ENCODE measurements at places on chromosomes 7 and 10.

DNA sequence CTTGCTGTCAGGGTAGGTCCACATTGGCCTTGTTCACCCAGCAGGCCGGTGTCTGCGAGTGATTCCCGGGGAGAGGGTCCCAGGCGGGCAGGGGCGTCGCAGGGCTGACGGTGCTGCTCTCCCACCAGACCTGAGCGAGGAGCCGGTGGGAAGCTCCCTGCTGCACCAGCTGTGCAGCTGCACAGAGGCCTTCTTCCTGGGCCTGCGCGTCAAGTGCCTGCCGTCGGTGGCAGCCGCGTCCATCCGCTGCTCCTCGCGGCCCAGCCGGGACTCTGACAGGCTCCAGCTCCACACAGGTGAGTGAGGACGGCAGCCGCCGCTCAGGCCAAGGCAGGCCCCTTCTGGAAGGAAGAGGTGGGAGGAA, 14.6 kb downstream of the AMZ1 start:
- DNase-seq, result no peak

GRCh38 chr7:52243685-52244084, 791.7 kb upstream of the POM121L12 start:
- no peak for DNase-seq

GRCh38 chr7:35379481-35379880, 125.6 kb upstream of the TBX20 start:
- DNase-seq, result no peak

- no peak for DNase-seq
These were observed 60.3 kb upstream of the STK17A start for GRCh38 chr7:43522406-43523156.

DNA sequence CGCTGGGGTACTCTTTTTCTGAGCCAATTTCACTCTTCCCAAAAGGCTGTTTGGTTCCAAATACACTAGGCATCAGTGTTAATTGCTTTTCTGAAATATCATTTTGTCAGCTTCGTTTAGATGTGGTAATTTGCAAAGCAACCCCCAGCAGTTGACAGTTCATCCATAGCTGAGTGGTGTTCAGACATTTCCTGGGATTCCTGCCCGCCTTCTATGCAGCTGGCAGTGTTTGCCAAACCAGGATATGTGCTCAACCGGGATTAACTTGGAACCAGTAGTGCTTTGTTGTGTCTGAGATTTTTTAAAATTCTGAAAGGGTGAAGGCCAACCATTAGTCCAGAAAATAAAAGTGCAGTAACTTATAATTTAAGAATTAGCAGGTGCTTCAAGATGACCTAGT, 25.2 kb upstream of the MKLN1 start:
- no peak for DNase-seq

GRCh38 chr10:131979336-131979735, 2.4 kb downstream of the BNIP3 start:
- DNase-seq, result no peak

DNA sequence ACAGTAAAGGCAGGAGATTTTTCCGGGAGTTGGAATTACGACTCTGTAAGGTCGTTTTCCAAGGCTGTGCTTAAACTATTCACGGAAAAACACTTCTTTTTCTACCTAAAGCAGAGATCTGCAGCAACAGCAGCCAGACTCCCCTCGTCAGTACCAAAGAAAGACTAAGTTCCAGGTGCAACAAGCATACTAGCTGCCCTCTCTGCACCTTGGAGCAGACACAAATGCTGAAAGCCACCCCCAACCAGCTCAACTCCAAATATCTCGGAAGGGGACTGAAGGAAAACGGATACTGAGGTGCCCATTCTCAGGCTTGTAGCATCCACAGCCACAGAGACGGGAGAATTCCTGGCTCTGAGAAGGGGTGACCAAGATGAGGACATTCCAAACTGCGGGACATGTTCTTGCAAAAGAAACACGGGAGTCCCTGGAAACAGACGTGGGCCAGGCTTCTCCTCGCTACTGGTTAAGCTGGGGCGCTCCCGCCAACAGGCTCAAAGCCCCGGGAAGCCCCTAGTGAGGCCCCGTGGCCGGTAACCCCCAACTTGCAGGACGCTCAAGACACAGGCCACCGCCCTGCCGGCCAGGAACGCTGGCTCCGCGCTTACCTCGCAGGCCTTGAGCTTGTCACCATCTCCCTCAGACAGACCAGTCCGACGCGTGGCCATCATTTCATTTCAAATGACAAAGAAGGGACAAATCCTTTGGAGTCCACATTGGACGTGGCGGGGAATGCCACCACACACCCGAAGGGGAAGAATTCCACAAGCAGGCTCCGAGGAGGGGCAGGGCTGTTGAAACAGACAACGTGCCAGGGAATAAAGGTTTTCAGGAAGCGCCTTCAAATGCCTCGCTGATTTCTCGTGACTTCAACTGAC, 2.2 kb downstream of the ARHGAP21 start:
- no peak for DNase-seq

DNA sequence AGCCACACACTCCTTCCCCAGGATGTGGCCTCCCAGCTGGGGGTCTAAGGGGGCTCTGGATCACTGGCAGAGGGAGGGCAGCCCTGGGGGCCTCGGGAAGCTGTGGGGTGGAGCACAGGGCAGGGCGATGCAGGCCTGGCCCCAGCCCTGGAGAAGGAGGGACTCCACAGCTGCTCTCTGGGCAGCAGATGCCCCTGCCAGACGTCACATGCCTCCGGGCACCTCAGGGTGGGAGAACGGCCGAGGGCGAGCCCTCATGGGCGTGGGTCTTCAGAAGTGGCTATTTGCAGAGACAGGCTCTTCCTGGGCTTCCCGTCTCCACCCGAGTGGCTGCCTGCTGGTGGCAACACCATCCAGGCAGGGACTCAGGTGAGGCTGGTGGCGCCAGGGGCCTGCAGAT, 16.0 kb upstream of the ADGRA1 start:
- no peak for DNase-seq

DNA sequence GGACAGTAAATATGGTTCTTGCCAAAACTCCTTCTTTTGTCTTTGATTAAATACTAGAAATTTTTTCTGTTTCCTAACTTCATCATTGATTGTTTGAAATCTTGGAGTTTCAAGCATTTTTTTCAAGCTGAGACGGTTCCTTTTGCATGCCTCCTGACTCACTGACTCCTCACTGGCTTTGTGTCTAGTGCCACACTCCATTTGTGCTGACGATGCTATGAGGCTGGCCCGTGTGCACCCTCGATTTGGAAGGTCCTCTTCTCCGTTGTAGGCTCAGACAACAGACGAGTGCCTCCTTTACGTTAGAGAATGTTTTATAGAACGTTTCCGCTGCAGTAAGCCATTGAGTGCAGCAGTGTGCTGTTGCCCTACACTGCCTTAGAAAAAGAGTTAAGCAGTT, 10.8 kb upstream of the CSGALNACT2 start:
- no peak for DNase-seq

DNA sequence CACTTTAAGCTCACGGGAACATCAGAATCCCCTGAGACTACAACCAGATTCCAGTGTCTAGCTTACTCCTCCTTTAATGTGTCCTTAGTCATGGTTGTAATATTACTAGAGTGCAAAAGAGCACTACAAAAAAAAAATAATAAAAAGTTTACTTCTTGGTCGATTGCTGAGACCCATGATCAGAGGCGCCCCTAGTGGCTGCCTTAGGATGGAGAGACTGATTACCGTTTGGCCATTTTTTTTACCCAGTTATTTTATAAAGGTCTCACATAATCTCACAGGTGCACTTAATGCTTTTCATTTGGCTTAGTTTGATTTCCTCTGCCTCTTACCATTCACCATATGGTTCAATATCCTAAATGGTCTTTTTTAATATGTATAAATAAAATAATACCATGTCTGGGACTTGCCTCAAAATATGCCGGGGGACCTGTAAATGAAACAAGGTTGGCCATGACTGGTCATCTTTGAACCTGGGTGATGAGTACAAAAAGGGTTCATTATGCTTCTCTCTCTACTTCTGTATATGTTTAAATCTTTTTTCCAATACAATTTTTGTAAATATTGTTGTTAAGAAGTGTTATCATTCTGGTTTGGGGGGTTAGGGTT, 331.5 kb upstream of the NFE2L3 start:
- DNase-seq, result no peak

- DNase-seq, result no peak
These were observed 66.2 kb downstream of the MGMT start for GRCh38 chr10:129533281-129533680.

- DNase-seq, result no peak
These were observed 2.7 kb downstream of the FZD9 start for GRCh38 chr7:73436031-73436929.

DNA sequence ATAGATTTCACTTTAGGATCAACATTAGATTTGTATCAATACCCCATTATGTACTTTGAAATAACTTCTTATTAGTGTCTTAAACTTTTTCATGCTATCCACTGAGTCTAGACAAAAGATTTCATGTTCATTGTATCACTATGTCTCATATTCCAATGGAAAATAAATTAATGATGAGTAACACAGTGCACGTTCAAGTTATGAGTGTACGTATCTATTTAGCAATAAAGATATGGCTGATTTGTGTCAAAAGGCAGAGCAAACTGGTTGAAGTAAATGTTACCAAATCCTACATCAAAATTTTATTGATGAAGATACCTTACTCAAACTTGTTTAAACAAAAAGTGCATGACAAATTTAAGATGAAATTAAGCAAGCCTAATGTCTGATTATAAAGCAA, 102.4 kb downstream of the SEMA3E start:
- DNase-seq, result no peak

- no peak for DNase-seq
These were observed 741 bp downstream of the GPR85 start for GRCh38 chr7:113085781-113086390.
